ENCODE measurements at places on chromosomes 4 and X. TPM values are rescaled to one million over a fixed set of nuclear protein-coding genes. Genes with fewer than 3 reads are reported as not detected.

The COL4A5 gene
- 5.5 TPM for total RNA-seq

The ARHGAP24 gene
- 10.5 TPM for total RNA-seq

The PNCK gene
- 0.64 TPM for total RNA-seq

DNA sequence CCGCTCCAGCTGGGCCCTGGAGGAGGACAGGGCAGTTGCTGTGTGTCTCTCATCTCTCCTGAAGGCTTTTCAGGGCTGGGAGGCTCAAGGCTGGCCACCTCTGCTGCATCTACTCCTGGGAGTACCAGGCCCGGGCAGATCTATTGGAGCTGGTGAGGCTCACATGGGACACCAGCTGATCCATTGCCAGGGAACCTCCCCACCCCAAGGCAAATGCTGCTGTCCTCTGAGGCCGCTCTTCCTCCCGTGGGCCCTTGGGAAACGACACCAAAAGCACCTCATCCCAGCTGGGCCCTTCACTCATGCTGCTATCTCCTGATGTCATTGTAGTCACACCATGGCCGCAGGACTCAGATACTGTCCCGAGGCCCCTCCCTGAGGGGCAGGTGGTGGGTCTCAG is 3.6 kb downstream of the UBL4A start:
- no peak for DNase-seq

- DNase-seq: peak; percentile 54
Measured at GRCh38 chr4:118834960-118835569, 861 bp downstream of the SEC24D start.

DNA sequence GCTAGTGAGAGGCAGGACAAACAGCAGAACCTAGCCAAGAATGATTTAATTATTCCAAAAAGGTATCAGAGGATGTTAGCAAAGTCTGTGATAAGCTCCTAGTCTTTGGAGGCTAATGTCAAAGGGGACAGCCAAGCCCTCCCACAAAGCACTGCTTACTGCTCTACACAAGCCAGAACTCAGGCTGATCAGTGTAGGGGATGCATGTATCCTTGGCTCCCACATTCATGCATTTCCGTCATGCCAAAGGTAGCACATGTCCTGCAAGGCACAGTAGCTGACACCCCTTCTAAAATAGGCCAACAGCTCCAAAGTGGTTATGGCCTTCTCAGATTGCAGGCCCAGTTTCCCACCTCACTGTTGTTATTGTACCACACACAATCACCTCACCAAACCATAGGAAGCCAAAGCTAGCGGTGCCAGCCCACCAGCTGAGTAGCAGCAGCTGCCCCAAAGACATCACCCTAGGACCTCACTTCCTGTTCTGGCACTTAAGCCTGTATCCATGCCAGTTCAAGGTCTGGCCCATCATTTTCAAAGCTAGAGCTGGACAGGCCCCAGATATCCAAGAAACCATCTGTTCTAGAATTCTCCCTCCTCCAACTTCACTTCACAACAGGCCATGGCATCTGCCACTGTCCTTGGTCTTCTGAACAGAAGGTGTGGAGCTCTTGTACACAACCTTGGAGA is 40.9 kb downstream of the TSPAN5 start:
- DNase-seq: no peak

DNA sequence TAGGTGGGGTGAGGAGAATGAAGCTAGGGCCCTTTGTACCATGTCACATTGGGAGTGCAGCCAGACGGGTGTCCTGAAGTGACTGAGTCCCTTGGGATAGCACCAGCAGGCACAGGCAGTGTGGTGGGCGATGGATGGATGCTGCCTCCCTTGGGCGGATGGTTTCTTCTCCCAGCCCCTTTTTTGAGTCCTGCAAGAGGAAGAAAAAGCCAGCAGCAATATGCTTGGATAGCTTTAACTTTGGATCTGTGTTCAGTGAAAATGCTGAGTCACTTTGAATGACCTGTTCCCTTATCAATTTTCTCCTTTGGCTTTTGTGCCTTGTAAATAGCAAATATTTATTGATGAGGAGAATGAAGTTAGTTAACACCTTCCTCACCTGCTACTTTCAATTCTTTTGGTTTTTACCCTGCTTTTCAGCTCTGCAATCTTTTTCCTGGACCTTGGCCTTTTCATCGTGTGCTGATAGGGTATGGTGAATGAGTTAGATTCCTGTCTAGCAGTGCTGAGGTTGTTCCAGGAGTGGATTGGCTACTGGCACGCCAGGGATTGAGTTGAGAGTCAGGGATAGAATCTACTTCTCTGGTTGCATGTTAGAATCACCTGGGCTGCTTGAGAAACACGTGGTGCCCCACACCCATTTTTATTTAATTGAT is 10.2 kb downstream of the DCUN1D4 start:
- no peak for DNase-seq

DNA sequence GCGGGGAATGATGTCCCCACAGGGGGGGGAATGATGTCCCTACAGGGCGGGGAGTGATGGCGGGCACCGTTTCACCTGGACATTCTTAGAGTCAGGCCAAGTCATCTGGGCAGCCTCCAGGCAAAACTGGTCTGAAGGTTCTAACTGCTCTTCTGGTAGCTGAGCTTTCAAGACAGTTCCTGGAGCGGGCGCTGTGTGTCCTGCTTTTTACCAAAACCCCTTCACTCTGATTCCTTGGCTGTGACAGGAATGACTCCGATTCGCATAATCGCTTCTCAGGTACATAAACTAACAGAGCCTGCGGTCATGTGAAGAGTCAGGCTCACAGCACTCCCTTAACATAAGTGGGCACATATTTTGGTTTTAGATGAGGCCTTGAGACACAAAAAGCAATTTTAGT is 836.0 kb downstream of the TRIML1 start:
- no peak for DNase-seq

DNA sequence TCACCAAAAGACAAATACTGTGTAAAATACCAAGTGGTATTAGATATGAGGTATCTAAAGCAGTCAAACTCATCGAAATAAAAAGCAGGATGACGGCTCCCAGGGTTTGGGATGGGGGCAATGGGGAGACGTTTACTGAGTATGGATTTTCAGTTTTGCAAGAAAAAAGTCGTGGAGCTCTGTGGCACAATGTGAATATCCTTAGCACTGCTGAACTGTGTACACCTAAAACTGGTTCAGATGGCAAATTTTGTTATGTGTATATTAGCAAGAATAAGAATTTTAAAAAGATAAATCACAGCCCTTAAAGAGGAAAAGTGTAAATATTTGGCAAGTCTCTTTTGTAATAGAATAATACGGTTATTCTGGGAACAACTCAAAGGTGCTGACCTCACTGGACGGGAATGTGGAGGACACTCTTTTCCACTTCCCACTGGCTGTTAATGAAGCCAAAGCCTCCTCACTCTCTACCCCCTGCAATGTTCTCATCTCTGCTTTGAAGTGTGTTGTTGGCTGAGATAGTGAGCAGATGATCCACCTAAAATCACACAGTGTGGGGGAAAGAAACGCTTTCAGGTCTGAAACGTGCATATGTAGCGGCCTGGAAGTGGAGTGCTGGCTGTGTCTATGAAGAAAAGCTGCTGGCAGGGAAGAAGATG is 49.2 kb downstream of the SEL1L3 start:
- no peak for DNase-seq

- DNase-seq: peak; percentile 22
Measured at GRCh38 chr4:24476282-24476681, 108.1 kb downstream of the DHX15 start.

- no peak for DNase-seq
Measured at GRCh38 chrX:97616883-97617530, 733.3 kb downstream of the RPA4 start.

DNA sequence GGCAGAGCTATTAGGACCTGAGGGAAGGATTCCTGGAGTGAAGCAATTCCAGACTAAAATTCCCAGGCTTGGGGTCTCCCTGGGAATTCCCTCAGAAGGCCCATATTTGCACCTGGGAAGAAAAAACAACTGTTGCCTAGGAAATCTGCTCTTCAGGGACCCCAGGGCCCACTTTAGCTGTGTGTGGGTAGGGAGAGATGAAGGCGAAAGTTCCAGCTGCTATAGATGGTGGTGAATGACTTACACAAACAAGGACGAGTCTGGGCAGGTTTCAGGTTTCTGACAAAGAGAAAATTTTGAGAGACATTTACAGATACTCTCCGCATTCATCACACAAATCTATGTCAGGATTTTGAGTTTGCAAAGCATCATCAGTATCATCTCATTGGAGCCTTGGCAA is 126.1 kb downstream of the GPC3 start:
- DNase-seq: no peak
